ENCODE measurements at places on chromosomes 7 and 10.

DNA sequence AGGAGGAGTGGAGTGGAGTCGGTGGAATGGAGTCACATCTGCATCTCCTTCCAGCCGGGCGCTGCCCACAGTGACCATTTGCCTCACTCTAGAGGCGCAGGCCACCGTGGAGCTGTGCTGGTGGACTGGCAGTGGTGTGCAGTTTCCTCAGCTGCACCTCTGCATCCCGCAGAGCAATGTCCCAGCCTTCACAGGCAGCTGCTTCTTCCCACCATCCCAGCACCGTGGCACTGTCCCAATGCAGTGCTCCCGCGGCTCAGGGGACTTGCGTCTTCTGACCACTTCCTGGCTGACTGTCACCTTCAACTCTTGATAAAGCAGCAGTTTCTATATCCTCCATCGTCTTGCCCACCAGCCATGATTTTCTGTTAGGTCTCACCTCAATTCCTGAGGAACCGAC is 90.3 kb upstream of the SFMBT2 start:
- no peak for DNase-seq

DNA sequence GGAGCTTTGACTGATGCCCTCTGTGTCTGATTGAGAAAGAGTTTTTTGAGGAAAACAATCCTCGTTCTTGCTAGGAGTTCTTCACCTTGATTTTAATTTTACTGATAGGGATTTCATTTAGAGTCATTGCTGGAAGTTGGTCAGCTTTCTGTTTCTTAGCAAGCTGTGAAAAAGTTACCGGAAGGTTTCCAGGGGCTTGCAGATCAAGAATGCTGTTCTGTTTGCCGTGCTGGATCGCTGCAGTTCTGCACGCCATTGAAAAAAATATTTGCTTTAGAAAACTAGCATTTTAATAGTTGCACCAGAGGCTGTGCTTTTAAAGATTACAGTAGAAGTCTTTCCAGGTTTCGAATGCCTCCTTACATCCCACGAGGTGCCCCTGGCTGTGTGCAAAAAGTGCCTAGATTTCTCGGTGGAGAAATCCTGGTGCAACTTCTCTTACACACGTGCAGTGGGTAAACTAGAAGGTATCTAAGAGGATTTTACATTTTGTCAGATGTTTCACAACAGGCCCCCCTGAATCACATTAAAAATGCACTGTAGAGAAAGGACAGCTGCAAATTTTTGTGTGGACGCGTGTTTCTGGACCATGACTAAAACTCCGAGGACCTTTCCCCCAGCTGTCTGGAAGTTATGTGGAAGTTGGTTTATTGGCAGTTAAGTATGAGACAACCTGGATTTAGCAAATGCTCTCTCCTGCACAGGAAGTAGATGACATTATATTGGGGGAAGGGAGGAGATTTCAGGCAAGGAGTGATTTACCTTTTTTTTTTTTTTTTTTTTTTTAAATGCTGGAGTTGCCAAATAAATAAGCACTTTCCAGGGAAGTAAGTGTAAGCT is 5.8 kb downstream of the TCF7L2 start:
- no peak for DNase-seq

DNA sequence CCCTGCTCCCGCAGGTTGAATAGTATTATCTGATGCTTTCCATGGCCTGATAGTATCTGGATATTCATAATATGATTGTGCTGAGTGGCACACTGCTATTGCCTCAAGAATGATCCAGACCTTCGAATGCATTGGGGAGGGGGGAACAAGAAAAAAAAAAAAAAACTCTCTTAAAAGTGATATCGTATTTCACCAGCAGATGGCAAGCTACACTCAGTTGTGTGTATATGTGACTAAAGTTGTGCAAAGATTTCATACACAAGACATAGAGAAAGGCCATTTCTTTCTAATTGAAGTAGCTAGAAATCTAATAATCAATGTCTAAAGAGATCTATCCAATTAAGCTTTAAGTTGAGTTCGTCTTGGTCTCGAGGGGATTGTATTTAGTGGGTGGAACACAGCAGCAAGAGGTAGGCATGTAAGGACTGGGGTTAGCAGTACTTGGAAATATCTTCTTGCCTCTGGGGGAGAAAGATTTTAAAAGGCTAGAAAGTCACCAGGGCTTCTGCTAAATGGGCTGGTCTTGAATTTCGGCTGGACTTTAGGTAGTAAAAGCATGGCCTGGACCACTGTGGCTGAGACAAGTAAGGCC is 15.3 kb downstream of the SFRP4 start:
- no peak for DNase-seq

DNA sequence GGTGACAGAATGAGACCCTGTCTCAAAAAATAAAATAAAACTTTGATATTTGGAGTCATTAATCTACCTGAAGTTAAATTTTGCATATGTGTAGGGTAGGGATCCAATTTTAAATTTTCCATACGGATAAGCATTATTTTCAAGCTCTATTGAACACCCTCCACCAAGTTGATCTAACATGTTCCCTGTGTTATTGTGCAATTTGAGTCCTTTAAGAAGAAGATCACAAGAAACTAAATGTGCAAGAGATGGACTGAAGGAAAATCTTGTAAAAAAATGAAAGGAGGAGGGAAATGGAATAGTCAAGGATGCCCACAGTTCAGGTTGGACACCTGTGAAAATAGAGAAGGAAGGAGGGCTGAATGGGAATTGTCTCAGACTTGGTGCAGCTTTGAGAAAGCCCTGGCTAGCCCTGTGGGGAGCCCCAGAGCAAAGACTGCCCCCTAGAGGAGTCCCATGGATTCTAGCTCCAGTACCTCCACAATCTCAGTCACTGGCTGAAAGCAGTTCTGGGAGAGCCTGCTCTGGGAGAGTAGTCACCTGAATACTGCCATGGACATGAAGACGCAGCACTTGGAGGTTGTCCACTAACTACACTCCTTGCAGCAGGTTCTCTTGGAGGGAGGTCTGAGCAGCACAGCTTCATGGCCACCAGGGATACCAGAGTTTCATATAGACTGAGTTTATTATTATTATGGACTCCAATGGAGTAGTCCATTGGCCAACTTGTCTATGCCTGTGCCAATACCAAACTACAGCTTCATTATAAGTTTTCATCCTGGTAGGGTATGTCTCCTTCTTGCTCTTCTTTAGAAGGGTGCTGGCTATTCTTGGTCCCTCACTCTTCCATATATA is 5.7 kb upstream of the TIAL1 start:
- DNase-seq, result no peak

DNA sequence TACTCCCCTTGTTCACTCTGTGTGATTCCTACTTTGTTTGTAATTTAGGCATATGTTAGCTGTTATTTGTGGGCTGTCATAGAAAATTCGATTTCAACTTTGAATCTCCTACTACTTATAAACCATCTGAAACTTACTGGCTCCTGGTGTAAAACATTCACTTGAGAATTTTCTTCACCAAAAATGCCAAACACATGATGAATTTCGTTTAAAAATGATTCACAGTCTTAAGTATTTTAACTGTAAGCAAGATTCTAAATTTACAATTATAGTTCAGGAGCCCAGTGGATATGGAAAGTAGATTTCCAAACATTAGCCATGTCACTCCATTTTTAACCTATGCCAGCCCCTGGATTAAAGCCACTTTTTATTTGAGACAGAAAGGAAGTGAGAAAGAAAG is 3.1 kb downstream of the CPED1 start:
- DNase-seq, result no peak

DNA sequence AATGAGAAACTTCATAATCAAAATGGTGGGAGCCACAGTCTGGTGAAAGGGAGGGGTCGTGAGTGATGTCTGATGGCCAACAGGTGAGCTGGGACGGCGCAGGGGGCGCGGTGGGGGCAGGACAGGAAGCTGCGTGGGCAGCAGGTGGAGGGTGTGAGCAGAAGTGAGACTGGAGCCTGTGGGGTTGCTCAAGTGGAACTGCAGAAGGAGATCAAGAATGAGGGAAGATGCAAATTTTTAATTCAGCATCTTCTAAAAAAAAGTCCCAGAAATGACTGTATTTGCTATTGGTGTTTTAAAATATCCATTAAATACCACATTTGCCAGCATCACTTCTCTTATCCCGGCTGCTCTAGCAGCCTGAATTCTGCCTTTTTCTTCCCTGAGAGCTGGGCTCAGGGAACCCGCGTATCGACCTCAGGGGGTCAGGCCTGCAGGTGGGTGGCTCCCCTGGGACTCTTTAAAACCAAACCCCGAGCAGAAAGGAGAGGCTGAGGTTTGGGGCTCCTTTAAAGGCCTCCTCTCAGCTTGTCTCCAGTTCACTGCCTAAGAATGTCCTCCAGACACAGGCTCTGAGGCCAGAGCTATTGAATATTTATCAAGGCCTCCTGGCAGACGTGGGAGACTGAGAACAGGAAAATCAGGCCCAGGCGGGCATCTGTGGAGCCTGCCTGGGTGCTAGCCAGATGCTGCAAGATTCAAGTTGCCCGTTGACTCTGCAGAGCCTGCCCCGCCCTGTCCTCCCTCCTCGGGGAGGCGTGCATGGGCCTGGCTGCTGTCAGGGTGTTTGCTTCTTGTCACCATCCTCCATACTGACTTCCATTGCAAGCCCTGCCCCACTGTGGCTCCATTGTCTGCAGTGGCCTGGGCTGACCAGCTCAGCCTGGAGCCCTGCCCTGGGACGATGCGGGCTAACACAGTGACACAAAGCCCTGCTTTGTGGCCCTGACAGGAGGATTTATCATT is 53.9 kb downstream of the SYPL1 start:
- DNase-seq, result peak; percentile 69

DNA sequence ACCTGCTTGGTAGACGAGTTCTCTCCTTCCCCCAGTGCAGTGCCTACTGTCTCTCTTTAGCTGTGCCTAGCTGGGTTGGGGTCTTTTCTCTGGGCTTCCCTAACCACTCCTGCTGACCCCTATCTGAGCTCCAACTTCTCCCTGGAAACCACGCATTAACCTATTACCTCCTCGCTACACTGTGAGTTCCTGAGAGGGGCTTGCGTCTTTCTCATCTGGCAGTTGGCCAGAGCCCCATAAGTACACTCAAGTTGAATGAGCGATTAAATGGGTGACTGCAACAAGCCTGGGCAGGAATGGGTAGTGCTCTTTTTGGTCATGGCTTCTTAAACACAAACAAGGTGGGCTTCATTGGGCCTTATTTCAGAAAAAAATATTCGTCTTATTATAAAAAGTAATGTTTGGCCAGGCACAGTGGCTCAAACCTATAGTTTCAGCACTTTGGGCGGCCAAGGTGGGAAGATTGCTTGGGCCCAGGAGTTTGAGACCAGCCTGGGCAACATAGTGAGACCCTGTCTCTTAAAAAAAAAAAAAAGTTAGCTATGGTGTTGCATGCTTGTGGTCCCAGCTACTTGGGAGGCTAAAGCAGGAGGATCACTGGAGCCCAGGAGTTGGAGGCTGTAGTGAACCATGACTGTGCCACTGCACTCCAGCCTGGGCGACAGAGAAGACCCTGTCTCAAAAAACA is 41.4 kb downstream of the SYPL1 start:
- DNase-seq, result no peak

GRCh38 chr7:12861070-12861469 is 173.6 kb downstream of the ARL4A start:
- no peak for DNase-seq

DNA sequence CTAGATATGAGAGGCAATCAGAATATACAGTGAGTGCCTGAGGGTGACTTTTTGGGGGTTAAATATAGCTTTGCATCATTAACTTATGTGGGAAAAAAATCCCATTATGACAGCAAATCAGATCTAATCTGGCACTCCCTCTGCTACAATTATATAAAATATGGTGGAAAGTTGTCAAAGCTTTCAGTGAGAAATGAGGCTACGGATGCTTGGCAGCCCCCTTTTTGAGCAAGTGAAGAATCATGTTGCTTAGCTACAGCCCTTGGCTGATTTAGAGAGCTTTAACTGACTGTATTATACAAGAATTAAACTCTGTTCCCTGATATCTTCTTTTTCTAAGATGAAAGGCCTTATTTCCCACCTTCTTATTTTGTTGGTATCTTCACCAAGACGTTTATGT is 57.4 kb downstream of the GPR158 start:
- no peak for DNase-seq

DNA sequence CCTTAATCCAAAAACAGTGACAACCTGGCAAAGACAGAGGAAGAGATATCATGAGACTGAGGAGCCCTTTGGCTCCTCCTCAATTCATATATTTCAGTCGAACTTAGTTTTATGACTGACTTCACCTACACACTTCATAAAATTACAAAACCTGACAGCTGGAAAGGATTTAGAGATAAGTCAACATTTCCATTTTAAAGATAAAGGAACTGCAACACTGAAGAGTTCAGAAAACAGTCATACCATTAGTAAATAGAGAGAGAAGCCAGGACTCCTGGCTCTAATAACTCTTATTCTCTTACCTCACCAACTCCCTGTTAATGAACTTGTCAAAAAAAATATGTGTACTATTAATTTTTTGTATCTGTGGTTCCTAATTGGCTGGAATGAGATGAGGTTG is 141.0 kb upstream of the COL1A2 start:
- DNase-seq, result no peak

GRCh38 chr10:22427101-22427500 is 81.8 kb downstream of the SPAG6 start:
- DNase-seq, result no peak

GRCh38 chr7:36227223-36227622 is 74.2 kb downstream of the EEPD1 start:
- DNase-seq, result no peak

DNA sequence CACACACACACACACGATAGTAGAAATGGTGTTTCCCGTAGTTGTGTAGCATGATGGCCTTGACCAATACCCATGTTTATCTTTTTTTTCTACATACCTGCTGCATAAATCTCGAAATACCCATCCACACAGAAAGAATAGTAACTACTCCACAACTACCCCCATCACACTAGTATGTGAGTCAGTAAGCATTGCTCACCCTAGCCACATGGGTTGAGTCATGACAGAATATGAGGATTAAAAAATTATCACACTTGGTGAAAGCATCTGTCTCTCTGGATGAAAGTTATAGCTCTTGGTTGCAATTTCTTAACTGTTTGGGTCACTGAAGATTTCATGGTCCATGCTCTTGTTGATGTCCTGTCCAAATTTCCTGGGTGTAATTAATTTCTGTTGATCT is 103.4 kb upstream of the MDFIC start:
- DNase-seq, result no peak

DNA sequence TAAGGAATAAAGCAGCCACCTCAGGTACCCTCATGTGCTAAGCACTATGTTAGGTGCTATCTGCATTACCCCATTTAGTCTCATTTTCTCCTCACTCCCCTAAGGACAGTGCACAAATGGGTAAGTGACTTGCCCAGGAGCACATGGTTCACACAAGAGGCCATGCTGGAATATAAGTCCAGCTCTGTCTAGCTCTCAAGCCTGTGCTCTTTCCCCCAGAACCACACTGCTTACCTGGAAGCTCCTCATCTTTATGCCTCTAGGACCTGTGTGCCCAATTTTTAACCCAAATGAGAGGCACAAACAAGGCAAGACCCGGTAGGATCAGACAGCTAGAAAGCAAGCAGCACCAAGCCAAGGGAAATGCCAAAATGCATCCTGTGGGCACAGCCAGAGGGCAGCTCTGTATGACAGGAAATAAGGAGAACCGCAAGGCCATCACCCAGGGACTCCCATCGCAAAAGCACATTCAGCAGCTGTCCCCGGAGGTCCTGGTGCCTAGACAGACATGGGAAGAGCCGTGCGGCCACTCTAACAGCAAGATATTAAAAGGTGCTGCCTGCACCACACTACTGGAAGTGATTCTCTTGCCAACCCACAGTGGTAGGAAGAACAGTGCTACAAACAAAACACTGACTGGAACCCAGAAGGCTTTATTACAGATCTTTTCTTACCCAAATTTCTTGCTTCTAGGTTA is 88.1 kb downstream of the GSAP start:
- no peak for DNase-seq

GRCh38 chr10:115093286-115093775 is at the start of gene ATRNL1:
ATRNL1 (plus strand) TSS chr10:115093365; CDS start chr10:115093751, 386 bp downstream.
- no peak for DNase-seq

GRCh38 chr10:3222626-3223025 is 50.0 kb upstream of the PITRM1 start:
- DNase-seq, result no peak

GRCh38 chr10:26844396-26844975 is 16.3 kb downstream of the ABI1 start:
- no peak for DNase-seq
